ENCODE measurements at places on chromosomes 13 and 19.

DNA sequence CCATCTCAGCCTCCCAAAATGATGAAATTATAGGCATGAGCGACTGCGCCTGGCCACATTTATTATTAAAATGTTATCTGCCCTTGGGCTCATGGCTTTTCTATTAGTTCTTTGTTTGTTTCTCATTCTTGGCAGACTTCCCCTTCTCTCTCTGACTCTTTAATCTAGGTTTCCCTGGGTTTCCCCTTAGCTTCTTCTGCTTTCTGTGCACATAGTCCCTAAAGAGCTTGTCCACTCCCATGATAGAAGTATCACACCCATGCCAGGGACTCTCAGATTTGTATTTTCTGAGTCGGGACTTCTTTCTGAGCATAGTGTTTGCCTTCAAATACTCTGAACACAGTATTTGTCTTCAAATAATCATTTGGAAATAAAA lies 38.6 kb upstream of the ITM2B start:
- no peak for DNase-seq
- no peaks in the 10 kb centered on the region for H3K4me1 ChIP-seq
- no peaks in the 10 kb centered on the region for H3K36me3 ChIP-seq
- no peak overlapping the region for H3K27ac ChIP-seq

DNA sequence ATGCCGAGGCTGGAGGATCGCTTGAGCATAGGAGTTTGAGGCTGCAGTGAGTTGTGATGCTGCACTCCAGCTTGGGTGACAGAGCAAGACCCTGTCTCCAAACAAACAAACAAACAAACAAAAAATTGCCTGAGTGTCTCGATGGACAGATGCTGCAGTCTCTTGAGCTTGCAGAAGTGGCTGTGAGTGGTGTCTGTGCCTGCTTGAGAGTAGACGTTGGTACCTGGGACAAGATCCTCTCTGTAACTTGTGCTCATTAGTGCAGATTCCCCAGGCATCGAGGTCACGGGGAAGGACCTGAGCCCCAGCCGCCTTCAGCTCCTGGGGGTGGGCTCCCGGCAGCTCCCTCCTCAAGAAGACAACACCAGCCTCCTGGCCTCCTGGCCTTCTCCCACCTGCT lies 8.6 kb upstream of the C5AR2 start:
- H3K36me3 ChIP-seq, result no peaks in the 10 kb centered on the region
- no peaks in the 10 kb centered on the region for H3K4me1 ChIP-seq
- no peaks in the 10 kb centered on the region for H3K27me3 ChIP-seq
- no peak for DNase-seq
- H3K27ac ChIP-seq, result no peak overlapping the region

DNA sequence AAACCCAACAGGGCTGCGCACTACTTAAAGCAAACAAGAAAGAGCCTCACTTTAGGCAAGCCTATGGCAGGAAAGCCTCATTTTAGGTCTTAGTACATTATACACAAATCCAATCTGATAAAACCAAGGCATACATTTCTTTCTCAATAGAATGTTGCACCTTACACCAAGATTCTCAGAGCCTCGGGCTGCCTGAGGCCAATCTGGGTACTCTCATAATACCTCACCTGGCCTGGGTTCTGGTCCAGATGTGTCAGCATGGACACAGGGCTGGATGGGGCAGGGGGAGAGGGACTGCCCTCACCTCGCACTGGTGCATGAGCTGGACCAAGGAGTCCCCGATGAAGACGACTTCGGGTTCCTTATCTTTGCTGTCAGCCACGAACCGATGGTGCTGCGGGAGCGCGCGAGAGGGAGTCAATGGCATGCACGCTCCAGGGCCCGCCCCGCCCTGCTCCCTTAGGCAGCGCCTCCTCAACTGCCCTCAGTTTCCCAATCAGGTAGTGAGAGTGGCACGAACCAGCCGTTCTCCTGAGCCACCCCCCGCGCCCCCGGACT lies at the start of gene PRR19:
TSS of gene PRR19 (plus strand) at position 487 of the 558 bp plus-strand sequence. CDS start 7,453 bp downstream, outside the sequence.
- peak within 1 kb of the TSS; percentile 43 for H3K27ac ChIP-seq
- peaks cover 9% of the 10 kb centered on the region for H3K36me3 ChIP-seq
- H3K27me3 ChIP-seq, result no peaks in the 10 kb centered on the region
- H3K4me3 ChIP-seq, result peak within 1 kb of the TSS; percentile 54

GRCh38 chr13:51758691-51759090 lies 45.3 kb downstream of the DHRS12 start:
- DNase-seq, result no peak
- no peak overlapping the region for H3K27ac ChIP-seq
- H3K36me3 ChIP-seq, result peaks cover 80% of the 10 kb centered on the region

- H3K27me3 ChIP-seq, result no peaks in the 10 kb centered on the region
- H3K4me1 ChIP-seq, result peaks cover 8% of the 10 kb centered on the region
- no peaks in the 10 kb centered on the region for H3K36me3 ChIP-seq
- peak overlapping the region; percentile 65 for H3K27ac ChIP-seq
- peak overlapping the region; percentile 22 for H3K4me3 ChIP-seq
- no peak for DNase-seq
These were observed 125.2 kb downstream of the LMO7 start for GRCh38 chr13:75761369-75761768.

DNA sequence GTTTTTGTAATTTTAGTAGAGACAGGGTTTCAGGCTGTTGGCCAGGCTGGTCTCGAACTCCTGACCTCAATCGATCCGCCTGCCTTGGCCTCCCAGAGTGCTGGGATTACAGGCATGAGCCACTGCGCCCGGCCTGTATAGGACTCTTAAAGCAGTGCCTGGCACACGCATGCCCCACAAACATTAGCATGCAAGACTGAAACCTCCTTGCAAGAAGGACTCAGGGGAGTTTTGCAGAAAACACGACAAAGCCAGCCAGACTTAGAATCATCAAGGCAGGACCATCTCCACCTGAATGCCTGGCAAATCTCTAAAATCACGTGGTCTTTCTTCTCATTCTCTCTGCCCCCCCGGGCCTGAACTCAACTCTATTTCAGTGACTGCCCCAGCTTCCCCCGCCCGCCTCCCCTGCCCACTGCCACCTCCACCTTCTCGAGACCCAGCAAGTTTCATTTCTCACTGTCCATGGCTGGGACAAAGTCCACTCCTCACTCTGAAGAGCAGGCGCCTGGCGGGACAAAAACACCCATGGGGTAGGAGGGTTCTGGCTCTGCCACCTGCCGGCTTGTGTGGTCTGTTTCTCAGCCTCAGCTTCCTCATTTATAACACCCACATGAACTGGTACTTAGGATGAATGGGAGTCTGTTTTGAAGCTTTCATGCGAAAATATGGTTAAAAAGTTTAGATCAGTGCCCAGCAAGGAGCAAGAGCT lies 2.4 kb downstream of the TICAM1 start:
- peaks cover 13% of the 10 kb centered on the region for H3K36me3 ChIP-seq
- no peak for DNase-seq
- H3K27me3 ChIP-seq, result no peaks in the 10 kb centered on the region
- H3K4me3 ChIP-seq, result no peak overlapping the region
- H3K27ac ChIP-seq, result peak overlapping the region; percentile 0

- no peak overlapping the region for H3K4me3 ChIP-seq
- H3K4me1 ChIP-seq, result no peaks in the 10 kb centered on the region
These were observed 262.3 kb downstream of the POU4F1 start for GRCh38 chr13:78341032-78341431.

Data from RWPE2 (cell line).